Right atrium auricular region (tissue), 2 donors: ENCODE measurements at places on chromosomes 2 and 18. TPM values are rescaled to one million over a fixed set of nuclear protein-coding genes. Genes with fewer than 3 reads are reported as not detected.

DNA sequence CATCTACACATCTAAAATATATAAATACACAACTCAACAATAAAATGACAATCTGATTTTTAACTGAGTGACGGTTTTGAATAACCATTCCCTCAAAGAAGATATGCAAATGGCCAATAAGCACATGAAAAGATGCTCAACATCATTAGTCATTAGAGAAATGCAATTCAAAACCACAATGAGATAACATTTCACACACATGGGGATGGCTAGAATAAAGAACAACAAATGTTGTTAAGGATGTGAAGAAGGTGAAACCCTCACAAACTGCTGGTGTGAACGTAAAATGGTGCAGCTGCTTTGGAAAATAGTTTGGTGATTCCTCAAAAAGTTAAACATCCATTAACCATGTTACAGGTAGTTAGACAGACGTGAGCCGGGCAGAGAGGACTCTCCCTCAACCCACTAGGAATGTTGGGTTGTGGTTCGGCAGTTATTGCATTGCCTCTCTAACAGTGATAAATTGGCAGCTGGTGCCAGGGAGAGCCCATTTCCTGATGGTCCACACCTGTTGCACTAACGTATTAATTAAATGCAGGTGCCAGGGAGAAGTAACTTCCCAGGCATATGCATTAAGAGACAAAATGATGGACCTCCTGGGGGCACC is 22.3 kb upstream of the DUSP2 start:
- H3K27me3 ChIP-seq, result no peaks in the 10 kb centered on the region
- no peaks in the 10 kb centered on the region for H3K4me1 ChIP-seq
- H3K36me3 ChIP-seq, result no peaks in the 10 kb centered on the region
- no peak for DNase-seq
- no peak overlapping the region for H3K27ac ChIP-seq

GRCh38 chr2:45002686-45003085 is 6.6 kb downstream of the SIX2 start:
- H3K36me3 ChIP-seq, result no peaks in the 10 kb centered on the region
- H3K27ac ChIP-seq, result no peak overlapping the region
- peaks cover 13% of the 10 kb centered on the region for H3K27me3 ChIP-seq
- DNase-seq, result no peak
- H3K4me3 ChIP-seq, result no peak overlapping the region

Gene SEC11C
- 23.9 TPM for total RNA-seq

Gene CFC1
- total RNA-seq, result not detected

DNA sequence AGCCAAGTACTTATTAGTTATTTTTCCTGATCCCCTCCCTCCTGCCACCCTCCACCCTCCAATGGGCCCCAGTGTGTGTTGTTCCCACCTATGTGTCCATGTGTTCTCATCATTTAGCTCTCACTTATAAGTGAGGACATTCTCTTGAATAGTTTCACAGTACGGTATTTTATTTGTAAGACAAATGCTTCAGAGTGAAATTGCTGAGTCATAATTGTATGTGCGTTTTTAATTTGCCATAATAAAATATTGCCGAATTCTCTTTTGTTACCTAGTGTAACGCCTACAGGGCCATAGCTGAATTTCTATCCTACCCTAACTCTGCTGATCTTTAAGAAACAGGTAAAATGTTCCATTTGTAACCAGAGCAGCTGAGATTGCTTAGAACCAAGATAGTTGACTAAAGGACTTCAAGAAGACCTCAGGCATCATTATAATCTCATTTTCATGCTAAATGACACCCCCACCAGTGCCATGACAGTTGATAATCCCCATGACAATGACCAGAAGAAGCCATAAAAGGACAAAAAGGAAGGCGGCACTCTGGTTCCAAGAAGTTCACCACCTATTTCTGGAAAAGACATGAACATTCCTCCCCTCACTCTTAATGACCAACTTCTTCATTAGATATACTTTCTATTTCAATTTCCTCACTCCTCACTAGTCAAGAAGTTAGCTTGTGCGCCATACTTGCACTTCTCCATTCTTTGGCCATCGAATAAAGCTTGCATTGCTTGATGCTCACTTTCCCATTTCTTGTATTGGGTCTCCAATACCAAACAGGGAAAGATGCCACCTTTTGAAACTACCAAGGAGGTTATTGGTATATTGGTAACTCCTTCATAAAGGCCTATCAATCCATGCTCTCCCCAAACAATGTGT is 18.4 kb downstream of the SCN9A start:
- no peak overlapping the region for H3K27ac ChIP-seq
- DNase-seq, result no peak
- no peak overlapping the region for H3K4me3 ChIP-seq
- no peaks in the 10 kb centered on the region for H3K27me3 ChIP-seq

Gene ANKRD12
- total RNA-seq, result 22.3 TPM

DNA sequence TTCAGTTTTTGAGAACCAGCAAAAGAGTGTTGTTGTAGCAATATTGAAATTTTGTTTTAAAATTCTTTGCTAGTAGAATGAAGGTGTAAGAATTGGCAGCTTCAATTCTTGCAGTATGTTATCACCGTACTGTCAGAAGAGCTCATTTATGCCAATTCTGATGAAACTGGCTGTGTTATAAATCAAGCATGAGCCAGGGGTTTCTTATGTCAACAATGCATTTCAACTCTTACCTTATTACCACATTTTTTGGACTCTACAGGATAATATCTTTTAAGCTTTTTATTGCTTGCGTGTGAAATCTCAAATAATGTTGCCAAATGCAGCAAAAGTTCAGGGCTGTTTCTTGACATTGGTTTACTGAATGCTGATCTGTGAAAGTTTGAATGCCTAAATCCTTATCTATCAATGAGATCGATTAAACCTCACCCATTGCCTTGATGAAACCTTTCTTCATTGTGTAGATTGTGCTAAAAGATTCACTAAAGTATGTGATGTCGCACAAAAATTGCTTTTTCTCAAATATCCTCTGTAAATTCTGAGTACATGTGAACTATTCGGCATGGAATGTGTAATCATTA is 1389.3 kb upstream of the ZEB2 start:
- no peaks in the 10 kb centered on the region for H3K36me3 ChIP-seq
- H3K4me1 ChIP-seq, result no peaks in the 10 kb centered on the region
- DNase-seq, result no peak
- H3K27ac ChIP-seq, result no peak overlapping the region
- no peak overlapping the region for H3K4me3 ChIP-seq

DNA sequence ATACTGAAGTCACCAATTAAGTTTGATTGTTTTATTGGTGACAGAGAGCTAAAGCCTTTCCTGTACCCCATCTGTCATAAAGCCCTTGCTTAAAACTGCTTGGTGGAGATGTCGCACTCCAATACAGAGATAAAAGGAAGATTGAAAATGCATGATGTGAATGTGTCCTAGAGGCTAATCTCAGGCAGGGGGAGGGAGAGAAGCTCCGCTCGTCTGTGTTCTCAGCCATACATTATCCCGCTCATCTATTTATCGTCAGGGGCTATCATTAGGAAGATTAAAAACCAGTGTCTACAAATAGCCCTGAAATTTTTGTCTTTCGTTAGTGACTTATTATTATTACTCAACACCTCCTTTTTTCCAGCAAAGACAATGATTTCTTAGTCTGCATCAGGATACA is 110.3 kb downstream of the CMPK2 start:
- H3K36me3 ChIP-seq, result no peaks in the 10 kb centered on the region
- no peak for DNase-seq
- no peak overlapping the region for H3K4me3 ChIP-seq
- peaks cover 9% of the 10 kb centered on the region for H3K4me1 ChIP-seq
- H3K27ac ChIP-seq, result no peak overlapping the region

GRCh38 chr2:241014224-241014623 is 15.8 kb downstream of the SNED1 start:
- peaks cover 16% of the 10 kb centered on the region for H3K4me1 ChIP-seq
- H3K4me3 ChIP-seq, result no peak overlapping the region
- peak; percentile 49 for DNase-seq
- H3K27ac ChIP-seq, result no peak overlapping the region
- peaks cover under 1% of the 10 kb centered on the region for H3K36me3 ChIP-seq

DNA sequence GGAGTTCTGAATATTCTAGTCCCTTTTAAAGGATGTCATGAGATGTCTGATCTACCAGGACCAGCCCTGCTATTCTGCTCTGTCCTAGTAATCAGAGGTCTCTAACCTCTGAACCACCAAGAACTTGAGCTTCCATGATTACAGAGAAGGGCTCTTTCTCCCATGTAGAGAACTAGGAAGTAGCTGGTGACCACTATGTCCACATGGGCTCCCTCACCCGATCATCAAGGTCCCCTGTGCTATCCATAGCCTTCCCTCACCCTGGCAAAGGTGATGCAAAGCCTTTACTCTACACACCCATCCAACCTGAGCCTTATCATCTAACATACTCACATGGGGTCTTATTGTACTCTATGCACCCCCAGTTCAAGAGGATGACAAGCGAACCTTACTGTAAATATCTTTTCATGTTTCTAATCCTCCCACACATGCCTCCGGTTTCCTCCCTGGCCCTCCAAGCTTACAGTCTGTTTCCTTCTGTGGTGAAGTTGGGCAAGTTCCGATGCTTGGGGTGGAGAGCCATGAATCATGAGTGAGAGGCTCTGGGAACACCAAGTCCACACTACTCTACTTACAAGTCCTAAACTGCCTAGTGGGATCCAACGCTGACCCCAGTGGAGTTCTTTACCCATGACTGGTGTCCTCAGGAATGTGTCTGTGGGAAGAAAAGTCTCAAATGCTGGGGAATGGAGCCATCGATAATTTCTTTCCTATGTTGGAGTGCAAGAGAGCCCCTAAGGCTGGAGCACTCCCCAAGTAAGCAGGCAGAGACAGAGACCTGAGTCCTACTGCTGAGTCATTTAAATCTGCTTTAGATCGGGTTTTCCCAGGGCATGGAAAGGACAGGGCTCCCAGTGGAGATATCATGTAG is 73.3 kb upstream of the KLF7 start:
- no peak overlapping the region for H3K4me3 ChIP-seq
- peak; percentile 93 for DNase-seq
- no peaks in the 10 kb centered on the region for H3K27me3 ChIP-seq

DNA sequence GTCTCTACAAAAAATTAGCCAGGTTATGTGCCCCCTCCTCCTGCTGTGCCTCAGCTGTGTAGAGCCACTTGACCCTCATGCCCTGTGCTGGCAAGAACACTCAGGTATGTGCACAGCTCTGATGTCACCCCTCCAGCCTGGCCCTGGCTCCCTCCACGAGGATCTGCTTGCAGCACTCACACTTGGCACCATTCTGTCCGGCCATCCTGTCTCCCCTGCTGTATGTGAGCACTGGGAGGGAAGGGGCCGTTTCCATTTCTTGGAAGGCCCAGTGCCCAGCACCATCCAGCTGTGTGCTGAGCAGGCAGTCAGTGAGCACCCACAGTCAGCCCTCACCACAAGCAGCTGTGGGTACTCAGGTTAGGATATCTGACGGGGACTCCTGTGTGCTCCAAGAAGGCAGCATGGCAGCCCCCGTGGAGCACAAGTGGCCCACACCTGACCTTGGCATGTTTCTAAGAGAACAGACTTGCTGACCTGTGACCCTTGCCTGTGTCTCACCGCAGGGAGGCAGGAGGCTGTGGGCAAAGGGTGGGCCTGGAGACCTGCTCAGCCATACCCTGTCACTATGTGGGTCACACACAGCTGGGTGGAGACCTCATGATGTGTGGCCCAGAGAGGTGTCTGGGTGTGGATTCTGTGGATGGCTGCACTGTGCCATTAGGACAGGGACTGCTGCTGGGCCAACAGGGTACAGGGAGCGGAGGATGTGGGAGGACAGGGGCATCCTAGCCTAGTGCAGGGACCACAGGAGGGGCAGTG is 31.5 kb downstream of the USP34 start:
- no peak overlapping the region for H3K4me3 ChIP-seq
- H3K27ac ChIP-seq, result no peak overlapping the region
- H3K36me3 ChIP-seq, result no peaks in the 10 kb centered on the region
- no peak for DNase-seq
- no peaks in the 10 kb centered on the region for H3K27me3 ChIP-seq

DNA sequence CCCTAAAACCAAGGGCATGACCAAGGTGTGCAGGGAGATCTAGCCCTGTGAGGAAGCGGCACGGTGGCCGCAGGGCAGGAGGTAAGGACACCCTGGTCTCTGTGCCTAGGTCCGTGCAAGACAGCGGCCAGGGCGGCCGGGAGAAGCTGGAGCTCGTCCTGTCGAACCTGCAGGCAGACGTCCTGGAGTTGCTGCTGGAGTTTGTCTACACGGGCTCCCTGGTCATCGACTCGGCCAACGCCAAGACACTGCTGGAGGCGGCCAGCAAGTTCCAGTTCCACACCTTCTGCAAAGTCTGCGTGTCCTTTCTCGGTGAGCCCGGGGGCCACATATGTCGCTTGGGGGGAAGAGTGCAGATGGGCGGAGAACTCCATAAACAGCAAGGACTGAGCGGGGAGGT is 235.4 kb downstream of the ATAD2B start:
- no peak overlapping the region for H3K4me3 ChIP-seq
- H3K4me1 ChIP-seq, result no peaks in the 10 kb centered on the region
- H3K36me3 ChIP-seq, result peaks cover 8% of the 10 kb centered on the region
- DNase-seq, result no peak
- no peaks in the 10 kb centered on the region for H3K27me3 ChIP-seq

Gene GALNT3
- total RNA-seq, result 0.47 TPM

Gene CIB4
- total RNA-seq, result not detected

- no peaks in the 10 kb centered on the region for H3K36me3 ChIP-seq
- no peak for DNase-seq
- H3K4me1 ChIP-seq, result no peaks in the 10 kb centered on the region
Measured at GRCh38 chr2:201969938-201970785, 63.5 kb upstream of the FZD7 start.

DNA sequence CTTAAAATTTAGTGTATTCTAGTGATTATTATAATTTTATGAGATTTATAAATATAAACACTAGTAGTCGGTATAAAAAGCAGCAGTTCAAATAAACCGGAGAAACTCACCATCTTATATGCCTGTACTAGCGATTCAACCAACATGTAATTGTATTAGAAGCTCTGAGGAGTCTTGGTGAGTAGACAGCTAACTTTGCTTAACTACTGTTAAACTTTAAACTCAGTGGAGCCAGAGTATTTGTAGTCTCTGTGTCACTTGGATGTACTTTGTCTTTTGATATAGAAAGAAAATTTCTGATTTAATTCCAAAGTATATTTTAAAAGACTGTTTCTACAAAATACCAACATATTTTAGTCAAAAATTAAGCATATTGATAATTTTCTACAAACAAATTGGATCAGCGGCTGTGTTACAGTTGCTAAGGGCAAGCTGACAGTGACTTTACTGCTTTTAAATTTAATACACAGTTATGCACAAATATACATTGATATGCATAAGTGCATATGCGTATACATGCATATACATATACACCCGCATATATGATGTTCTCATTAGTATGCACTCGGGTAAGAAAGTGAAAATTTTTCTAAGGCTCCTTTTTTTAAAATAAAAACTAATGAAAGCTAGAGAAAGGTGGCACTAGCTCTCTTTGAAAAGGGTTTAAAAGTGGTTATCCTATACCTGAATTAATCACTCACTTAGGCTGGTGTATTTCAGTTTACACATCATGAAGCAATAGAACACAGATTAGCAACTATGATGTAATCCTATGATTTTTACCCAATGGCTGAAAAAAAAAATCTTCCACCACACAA is 374.5 kb downstream of the NCKAP5 start:
- H3K4me3 ChIP-seq, result no peak overlapping the region
- no peaks in the 10 kb centered on the region for H3K36me3 ChIP-seq
- no peaks in the 10 kb centered on the region for H3K27me3 ChIP-seq
- H3K27ac ChIP-seq, result no peak overlapping the region

GRCh38 chr2:154488801-154489200 is 209.7 kb upstream of the KCNJ3 start:
- no peaks in the 10 kb centered on the region for H3K27me3 ChIP-seq
- no peak for DNase-seq
- H3K4me3 ChIP-seq, result no peak overlapping the region
- H3K27ac ChIP-seq, result no peak overlapping the region
- H3K4me1 ChIP-seq, result no peaks in the 10 kb centered on the region

Gene TWSG1
- 14.7 TPM for total RNA-seq
